ENCODE measurements at places on chromosomes 7 and 10.

DNA sequence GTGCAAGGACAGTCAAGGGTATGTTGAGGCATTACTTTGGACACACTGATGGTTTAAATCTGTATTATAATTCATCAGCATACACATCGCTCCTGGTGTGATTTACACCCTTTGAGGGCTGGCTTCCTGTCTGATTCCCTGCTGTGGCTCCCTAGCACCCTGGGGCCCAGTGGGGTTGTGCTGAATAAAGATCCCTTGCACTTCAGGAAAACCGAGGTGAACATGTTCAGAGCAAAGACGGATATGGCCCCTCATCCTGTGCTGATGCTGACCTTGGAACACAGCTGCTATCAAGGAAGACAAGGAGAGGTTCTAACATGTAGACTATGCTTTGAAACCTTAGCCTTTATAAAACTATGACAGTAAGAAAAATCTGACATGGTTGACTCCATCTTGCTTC lies 84.6 kb upstream of the UNC5B start:
- no peak for DNase-seq

- DNase-seq: no peak
These were observed 140.4 kb downstream of the PIP4K2A start for GRCh38 chr10:22573820-22574569.

- no peak for DNase-seq
These were observed 50.5 kb downstream of the C10orf67 start for GRCh38 chr10:23293973-23294590.

- DNase-seq: no peak
These were observed 597.6 kb downstream of the PCDH15 start for GRCh38 chr10:54203401-54203800.

DNA sequence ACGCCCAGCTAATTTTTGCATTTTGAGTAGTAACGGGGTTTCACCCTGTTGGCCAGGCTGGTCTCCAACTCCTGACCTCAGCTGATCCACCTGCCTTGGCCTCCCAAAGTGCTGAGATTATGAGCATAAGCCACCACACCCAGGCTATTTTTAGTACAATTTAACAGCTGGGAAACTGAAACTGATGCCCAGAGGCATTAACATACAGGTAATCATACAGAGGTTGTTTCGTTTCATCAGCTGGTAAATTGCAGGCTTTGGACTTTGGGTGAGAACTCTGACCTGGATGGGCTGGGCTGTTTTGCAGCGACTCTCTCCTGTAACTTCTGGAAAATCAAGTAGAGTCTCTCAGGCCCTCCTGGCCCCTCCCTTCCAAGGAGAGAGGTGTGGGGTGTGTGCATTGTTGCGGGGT lies 6.2 kb upstream of the ACHE start:
- no peak for DNase-seq

DNA sequence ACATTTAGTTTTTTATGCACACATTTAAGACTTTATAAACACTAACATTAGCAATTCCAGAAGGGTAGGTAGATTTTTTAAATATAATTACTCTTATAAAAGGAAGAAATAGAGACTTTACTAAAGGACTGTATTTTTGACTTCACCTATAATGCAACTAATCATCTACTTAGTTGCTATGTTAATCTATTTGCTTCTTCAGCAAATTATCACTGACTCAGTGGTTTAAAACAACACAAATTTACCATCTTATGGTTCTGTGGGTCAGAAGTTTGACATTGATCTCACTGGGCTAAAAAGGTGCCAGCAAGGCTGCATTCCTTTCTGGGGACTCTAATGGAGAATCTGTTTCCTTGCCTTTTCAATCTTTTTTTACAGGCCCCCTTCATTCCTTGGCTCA lies 7.6 kb downstream of the MTERF1 start:
- no peak for DNase-seq

- DNase-seq: no peak
These were observed 9.3 kb downstream of the CDC14C start for GRCh38 chr7:48933549-48934085.

- DNase-seq: no peak
These were observed 723.5 kb downstream of the GRM8 start for GRCh38 chr7:126529254-126529653.

DNA sequence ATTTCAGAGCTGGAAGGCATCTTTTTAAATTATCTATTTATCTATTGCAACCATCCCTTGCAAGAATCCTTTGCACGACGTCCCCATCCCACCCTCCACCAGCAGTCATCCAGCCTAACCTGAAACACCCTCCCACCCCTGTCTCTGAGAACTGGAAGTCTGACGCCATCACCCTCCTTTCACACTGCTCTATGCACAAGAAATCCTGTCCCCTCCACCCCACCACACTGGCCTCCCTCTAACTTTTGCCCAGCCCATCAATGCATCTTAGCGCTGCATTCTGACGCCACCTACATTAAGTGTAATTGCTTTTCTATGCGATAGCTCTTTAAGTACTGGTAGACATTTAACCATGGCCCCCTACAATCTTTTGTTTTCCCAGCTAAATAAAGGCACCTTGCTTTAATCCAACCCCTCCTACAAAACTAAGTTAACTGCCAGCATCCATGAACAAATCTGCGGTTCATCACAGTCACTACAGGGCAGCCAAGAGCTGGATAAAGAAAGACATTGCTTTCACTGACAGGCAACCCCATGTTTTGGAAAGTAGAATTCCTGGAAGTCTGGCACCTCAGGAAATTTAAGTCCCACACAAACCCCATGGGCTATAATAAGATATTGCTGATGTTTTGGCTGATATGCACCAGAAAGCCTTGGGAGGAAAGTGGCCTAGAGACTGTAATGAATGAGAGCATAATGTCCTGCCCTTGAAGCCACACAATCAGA lies 128.0 kb downstream of the GLI3 start:
- no peak for DNase-seq

GRCh38 chr7:16421333-16422102 lies at the start of gene CRPPA:
Gene CRPPA (minus strand): TSS chr7:16421538. CDS start chr7:16421322, 216 bp downstream.
- no peak for DNase-seq

DNA sequence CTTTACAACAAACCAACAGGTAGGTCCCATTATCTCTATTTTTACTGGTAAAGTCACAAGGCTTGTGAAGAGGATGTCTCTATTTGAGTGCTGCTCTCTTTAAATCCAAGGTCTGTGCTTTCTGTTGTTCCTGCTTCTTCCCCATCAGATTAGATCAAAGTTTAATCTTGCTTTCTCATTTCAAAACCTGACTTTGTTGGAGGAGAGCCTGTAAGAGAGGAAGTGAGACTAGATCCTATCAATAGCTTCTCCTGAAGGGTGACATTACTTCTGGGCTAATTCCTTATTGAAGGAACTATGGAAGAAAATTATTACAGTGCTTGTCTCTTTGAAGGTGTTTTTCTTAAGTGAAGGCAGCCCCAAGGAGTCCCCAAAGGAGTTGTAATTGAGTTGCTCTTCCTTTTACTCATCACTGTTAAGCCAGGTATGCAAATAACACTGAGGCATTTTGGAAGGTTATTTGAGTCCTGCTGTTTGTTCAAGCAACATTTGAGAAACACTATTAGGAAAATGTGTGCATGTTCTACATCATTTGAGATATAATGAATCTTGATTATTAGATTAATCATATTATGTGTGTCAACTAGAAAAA lies 146.2 kb upstream of the MBL2 start:
- DNase-seq: no peak

DNA sequence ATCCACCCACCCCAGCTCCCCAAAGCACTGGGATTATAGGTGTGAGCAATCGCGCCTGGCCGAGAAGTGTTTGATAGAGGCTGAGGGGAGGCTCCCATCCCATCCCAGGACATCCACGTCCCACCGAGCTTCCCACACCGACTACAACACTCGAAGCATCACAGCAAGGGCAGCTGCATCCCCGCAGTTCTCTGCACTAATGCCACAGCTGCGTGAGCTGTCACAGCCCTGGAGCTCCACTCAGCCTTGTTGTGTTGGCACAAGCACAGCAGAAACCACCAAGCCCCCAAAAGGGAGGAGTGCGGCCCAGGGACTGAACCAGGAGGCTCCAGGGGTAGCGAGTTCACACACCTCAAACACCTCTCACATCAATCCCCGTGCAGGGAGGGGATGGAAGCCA lies 121.6 kb downstream of the DIP2C start:
- DNase-seq: no peak

GRCh38 chr7:84177758-84178412 lies 16.7 kb downstream of the SEMA3A start:
- DNase-seq: no peak

DNA sequence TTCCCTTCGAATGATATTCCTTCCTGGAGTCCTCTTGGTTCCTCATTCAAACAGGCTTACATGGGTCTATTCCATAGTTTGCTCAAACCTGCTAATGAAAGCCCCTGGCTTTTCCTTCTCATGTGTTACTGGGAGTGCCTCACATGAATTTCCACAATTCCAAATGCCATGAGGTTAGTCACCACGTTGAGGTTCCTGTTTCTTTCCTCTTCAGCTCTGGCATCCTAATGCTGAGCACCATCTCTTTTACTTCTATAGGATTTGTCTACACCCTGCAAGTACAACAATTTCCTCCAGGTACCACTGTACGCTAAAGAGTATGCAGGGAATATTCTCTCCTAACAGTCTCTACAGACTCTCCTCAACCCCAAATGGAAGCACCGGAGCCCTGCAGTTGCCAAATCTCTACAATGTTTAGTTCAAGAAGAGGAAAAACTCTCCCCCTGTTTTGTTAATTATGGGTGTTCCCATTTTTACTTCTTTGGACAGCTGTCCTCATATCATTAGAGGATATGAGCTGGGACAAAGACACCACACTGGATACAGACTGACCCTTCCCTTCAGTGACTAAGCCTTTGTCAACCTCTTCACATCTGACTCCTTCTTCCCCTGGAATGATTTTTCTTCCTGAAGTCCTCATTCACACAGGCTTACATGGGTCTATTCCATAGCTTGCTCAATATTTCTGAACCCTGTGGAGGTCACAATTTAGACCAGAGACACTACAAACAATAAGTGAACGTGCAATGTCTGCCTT lies 145.8 kb upstream of the BET1 start:
- DNase-seq: no peak

DNA sequence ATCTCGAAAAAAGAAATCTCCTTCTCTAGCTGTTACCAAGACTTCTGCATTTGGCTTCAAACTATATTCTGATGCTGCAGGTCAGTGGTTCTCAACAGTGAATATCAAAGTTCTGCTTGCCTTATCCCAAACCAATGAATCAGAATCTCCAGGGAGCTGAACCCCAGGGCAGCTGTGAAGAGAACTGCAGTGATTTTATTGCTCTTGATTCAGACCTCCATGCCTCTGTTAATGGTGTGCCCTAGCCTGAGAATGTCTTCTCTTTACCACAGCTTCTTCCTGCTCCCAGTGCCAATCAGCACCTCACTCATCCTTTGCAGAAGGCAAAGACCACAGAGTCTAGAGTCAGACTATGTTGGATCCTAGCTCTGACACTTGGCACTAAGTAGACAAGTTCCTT lies 46.2 kb upstream of the MRLN start:
- DNase-seq: no peak

DNA sequence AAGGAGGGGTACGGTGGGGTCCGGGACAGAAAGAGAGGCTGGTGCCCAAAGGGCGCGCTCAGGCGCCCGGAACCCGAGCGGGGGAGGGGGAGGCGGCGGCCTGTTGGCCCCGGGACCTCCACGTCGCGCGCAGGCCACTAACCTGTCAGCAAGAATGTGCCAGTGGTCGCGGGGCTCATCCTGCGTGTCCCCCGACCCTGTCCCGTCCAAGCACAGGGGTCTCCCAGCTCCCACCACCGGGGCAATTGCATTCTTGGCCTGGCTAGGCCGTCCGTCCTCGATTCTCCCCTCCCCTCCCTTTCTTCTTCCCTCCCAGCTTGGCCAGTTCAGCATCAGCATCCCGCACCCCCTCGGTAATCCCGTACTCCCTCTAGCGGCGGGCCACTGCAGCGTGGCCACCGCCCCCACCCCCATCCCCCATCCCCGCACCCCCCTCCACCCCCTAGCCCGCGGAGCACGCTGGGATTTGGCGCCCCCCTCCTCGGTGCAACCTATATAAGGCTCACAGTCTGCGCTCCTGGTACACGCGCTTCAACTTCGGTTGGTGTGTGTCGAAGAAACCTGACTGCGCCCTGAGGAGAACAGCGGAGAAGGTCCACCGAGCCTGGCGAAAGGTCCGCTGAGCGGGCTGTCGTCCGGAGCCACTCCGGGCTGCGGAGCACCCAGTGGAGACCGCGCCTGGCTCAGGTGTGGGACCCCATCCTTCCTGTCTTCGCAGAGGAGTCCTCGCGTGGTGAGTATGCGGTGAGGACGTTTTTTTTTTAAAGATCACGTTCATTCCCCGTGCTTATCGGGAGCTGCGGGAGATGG lies at the start of gene SGCE:
Gene SGCE, minus strand, starts transcription at position 286 of the 810 bp plus-strand sequence. Its CDS starts 35 bp downstream, at position 251.
- DNase-seq: peak; percentile 63

DNA sequence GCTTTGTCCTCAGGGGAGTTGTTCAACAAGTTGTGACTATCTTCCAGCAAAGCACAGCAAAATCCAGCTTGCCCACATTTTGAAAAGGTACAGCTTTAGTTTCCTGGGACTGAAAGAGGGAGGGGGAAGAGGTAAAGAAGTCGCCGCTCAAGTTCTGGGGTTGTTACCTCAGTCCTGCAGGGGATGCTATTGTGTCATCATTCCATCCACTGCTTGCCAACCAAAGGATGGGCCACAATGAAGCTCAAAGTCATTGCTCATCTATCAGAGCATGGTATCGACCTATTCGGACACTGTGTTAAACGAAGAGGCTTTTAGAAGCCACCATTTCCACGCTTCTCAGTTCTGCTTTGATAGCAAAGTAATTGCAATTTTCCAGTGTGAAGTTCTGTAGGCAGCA lies 34.3 kb downstream of the NPY start:
- DNase-seq: no peak

DNA sequence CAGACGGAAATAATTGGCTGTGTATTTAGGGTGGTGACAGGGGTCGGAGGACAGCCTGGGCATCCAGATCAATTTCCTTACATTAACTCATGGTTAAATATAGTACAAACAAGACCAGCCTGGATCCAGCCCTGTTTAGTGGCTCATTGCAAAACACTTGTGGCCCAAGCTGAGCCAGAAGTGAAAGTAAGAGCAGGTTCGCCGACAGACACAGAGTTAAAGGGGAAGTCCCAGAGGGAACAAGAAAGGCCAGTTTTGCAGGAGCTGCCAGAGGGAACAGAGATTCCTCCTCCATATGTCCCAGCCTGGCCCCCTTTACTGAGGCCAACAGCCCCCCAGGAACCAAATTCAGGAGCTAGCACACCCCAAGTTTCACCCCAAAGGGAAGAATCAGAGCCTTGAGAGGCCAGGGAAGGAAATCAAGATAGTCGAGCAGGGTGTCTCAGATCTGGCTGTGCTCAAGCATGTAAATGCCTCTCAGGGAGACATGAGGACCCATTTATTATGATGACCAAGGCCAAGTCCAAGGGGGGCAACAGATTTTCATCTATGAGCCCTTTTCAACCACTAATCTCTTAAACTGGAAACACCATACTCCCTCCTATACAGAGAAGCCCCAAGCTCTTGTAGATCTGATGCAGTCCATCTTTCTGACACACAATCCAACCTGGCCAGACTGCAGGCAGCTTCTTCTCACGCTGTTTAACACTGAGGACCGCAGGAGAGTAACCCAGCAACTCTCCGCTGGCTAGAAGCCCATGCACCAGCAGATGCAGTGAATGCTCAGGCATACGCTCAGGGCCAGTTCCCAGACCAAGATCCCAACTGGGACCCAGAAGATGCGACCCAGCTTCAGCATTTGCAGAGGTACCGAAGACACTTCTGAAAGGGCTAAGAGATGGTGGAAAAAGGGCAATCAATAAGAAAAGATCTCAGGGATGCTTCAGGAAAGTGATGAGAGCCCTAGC lies 15.9 kb upstream of the ADCK2 start:
- no peak for DNase-seq

GRCh38 chr10:104123397-104123796 lies 1.4 kb downstream of the SFR1 start:
- no peak for DNase-seq

- DNase-seq: no peak
These were observed 731.6 kb upstream of the ANKRD30A start for GRCh38 chr10:36393801-36394200.
